ENCODE measurements at places on chromosomes 3 and 15. TPM values are rescaled to one million over a fixed set of nuclear protein-coding genes. Genes with fewer than 3 reads are reported as not detected.

The FOXP1 gene
- total RNA-seq = 27.3 TPM

The ADAM10 gene
- total RNA-seq = 214 TPM

The DIS3L gene
- 30.1 TPM for total RNA-seq

The XPC gene
- 135 TPM for total RNA-seq

The CEP152 gene
- 7.1 TPM for total RNA-seq

The GOLGA6L6 gene
- total RNA-seq = not detected

The CYP1A2 gene
- not detected for total RNA-seq

The KLF15 gene
- total RNA-seq = under 0.01 TPM

The ALDH1L1 gene
- 2.4 TPM for total RNA-seq

The SST gene
- not detected for total RNA-seq

The MORC1 gene
- total RNA-seq = under 0.01 TPM

The DPPA2 gene
- not detected for total RNA-seq

The CX3CR1 gene
- not detected for total RNA-seq

The TSC22D2 gene
- 28.4 TPM for total RNA-seq

The PARP9 gene
- total RNA-seq = 41.5 TPM

The RETNLB gene
- total RNA-seq = not detected

The TPRG1 gene
- 0.94 TPM for total RNA-seq

The GOLGA8K gene
- 0.40 TPM for total RNA-seq

The ASB14 gene
- not detected for total RNA-seq

The CATSPER2 gene
- total RNA-seq = 0.52 TPM

The SLC12A1 gene
- 0.17 TPM for total RNA-seq

The CNTN4 gene
- 1.0 TPM for total RNA-seq

The ZPLD1 gene
- 74.8 TPM for total RNA-seq

The MTHFS gene
- total RNA-seq = 26.7 TPM

The MME gene
- total RNA-seq = 7.3 TPM

The TRH gene
- not detected for total RNA-seq

The ITIH1 gene
- total RNA-seq = not detected

The EXOG gene
- total RNA-seq = 11.4 TPM

The GHSR gene
- total RNA-seq = not detected

The GRIP2 gene
- total RNA-seq = not detected

The GPR171 gene
- not detected for total RNA-seq

The PLSCR5 gene
- not detected for total RNA-seq

The ARPP21 gene
- not detected for total RNA-seq

The P2RY1 gene
- 0.17 TPM for total RNA-seq

The SOX14 gene
- not detected for total RNA-seq

The SNURF gene
- 8.0 TPM for total RNA-seq

The TMC3 gene
- total RNA-seq = not detected

The RTP4 gene
- 1.1 TPM for total RNA-seq

The CLN6 gene
- total RNA-seq = 6.6 TPM

The TTC21A gene
- 4.7 TPM for total RNA-seq

The KPNA1 gene
- 61.3 TPM for total RNA-seq

The CHST13 gene
- total RNA-seq = 0.10 TPM

The IFRD2 gene
- 28.8 TPM for total RNA-seq

The DAPK2 gene
- total RNA-seq = 0.17 TPM

The ATP10A gene
- total RNA-seq = 29.7 TPM

The HTR3E gene
- total RNA-seq = not detected

The SYNPR gene
- total RNA-seq = not detected

The TRIP4 gene
- total RNA-seq = 13.2 TPM
